Ecto neural progenitor cell (in vitro differentiated cells): ENCODE measurements at places on chromosomes 3 and 15.
A peak's percentile ranks its signal among the peaks of the same experiment; 100 is the strongest.

DNA sequence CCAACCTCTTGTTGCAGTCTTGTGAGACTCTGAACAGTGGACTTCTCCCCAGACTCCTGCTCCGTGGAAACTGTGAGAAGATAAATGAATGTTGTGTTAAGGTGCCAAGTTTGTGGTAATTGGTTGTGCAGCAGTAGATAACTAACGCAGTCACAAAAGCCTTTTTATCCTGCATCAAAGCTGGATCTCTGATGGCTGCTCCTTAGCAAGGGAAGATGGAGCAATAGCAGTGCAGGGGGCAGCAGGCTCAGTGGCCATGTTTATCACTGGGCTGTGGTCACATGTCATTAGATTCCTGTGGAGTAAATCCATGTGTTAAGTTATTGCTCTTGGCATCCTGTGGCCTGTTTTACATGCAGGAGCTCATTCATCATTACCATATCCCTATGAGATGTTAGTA lies 13.5 kb downstream of the CMTM7 start:
- peak; percentile 18 for DNase-seq

DNA sequence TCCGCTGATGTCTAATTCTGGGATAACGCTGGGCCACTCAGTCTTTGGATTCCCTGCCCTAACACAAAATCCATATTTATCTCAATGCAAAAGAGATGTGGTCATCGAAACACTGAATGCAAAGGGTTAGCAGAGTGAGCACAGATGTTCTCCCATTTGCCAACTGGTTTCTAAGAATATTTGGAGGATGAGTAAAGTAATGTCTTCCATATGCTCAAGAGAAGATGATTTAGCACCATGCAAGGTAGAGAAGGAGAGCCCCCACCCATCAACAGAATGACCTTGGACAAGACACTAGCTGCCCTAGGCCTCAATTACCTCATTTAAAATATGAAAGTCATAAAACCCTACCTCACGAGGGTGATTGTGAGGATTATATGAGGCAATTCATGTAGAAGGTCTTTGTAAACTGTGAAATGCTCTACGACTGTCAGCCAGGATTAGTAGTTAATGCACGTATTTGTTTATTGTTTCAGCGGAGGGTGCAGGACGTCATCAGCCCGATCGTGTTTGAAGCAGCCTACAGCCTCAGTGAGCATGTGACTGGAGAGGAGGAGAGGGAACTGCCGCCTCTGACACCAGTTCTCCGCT lies 232.9 kb upstream of the CTDSPL start:
- DNase-seq, result no peak

GRCh38 chr3:69647511-69648110 lies 91.7 kb upstream of the MITF start:
- no peak for DNase-seq

- DNase-seq, result no peak
Observed at GRCh38 chr15:100570275-100570674, 31.7 kb downstream of the LINS1 start.

DNA sequence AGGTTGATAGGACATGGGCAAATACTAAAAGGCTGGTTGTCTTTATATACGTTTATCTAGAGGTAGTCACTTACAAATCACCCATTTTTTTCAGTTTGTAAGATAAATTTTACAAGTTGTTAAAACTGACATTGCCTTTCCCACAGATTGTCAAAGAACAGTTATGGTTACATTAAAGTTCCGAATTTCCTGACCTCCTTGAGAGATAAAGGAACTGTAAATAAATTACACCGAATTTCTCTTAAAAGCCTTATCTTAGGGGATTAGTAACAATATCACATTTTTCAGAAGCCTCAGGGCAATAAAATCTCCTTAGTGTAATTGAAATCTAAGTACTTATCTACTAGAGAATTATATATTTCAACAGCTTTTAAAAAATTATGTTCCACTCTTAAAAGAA lies 49.5 kb downstream of the ZPLD1 start:
- no peak for DNase-seq

DNA sequence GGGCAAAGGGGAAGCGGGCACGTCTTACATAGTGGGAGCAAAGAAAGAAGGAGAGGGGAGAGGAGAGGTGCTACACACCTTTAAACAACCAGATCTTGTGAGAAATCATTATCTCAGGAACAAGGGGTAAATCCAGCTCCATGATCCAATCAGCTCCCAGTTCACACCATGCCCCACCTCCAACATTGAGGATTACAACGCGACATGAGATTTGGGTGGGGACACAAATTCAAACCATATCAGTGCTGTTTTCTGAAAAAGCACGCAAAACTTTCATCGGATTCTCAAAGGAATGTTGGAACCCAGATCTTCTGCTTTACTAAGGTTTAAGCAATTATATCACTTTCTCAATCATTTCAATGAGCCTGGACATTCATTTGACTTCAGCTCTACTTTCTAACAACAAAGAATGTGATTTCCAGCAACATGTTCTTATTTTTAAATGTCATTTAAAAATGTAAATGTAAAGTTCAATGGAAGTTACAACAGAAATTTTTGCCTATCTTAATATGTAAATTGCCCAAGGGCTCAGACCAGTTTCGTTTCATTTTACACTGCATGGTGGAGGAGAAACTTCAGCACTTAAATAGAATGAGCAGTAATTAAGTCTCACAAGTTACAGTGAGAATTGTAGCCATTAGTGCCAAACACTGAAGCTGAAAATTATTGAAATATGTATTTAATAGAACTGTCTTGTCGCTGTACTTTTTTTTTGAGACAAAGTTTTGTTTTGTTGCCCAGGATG lies 8.4 kb upstream of the CCDC54 start:
- DNase-seq, result no peak

DNA sequence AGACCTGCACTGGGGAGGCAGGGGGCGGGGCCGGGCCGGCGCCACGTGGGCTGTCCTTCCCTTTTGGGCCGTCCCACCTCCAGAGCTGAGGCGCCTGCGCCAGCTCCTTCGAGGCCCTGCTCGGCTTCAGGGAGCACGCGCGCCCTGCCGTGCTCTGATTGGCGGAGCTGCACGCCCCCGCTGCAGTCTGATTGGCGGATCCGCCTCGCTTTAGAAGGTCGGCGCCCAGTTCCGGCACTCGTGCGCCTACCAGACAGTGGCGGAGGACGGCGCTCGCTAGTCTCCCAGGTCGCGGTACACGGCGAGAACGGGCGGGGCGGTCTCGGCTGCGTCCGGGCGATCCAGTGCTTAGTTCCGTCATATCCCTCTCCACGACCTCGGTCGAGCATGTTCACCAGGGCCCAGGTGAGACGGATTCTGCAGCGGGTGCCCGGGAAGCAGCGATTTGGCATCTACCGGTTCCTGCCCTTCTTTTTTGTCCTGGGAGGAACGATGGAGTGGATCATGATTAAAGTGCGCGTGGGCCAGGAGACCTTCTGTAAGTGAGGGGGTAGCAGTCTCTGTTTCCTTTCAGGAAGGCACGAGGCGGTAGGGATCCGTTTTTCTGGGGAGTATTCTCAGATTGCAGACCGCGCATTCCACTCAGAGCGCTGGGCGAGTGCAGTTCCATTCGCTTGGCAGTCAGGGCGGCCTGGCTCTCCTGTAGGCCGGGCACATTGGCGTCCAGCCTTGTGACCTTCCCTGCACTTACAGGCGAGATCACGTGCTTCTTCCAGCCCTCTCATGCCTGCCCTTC lies at the start of gene UQCC5:
Gene UQCC5 (plus strand): TSS at position 237 of the 796 bp plus-strand sequence. CDS start 151 bp downstream, at position 388.
- DNase-seq, result peak; percentile 99

DNA sequence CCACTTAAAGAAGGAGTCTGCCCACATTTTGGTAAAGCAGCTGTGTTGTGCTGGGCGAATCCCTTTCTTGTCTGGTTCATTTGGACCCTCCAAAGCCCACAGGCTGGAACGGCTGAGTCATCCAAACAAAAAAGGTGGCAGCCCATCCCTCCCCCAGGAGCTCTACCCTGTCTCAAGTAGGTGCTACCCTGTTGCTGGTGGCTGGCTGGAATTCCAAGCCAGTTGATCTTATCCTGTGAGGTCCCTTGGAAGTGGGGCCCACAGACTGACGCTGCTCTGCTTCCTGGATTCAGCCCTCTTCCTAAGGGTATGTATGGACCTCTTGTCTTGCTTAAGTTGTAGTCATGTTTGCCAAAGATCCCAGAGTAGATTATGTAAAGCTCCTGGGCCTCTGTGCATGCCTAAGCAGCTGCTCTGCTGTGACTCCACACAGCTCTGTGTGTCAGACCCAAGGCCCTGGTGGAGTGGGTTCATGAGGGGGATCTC lies 44.5 kb downstream of the CCR1 start:
- DNase-seq, result no peak

GRCh38 chr3:88057630-88058305 lies 1.0 kb downstream of the CGGBP1 start:
- no peak for DNase-seq

DNA sequence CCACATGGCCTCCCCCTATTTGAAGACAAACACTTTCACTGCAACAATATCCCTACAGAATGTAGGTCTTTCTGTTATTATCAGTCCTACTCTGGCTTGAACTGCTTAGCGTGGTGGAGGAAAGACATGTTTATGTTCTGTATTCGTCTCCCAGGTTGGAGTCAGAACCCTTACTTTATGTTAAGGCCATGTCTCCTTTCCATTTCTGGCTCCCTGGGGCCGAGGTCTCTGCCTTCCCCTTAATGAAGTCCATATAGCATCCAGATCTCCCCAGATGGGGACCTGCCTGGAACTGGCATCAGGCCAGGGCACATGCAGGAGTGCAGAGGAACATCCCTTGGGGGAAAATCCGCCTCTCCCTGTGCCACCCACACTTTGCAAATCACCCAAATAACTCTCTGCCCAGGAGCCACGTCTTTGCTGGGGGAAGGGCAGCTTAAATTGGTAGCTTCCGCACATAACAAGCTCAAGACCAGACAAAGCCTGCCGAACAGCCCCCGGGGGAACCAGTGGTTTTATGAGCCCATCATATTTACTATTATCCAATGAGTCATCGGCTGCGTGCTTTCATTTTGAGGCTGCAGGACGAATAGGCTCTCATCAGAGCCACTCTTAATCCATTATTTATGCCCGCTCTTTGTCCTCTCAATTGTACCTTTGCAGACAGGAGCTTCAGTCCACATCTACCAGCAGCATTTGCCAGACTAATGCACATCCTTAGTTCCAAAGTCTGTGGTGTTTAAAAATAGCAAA lies 237.0 kb downstream of the UACA start:
- peak; percentile 41 for DNase-seq

DNA sequence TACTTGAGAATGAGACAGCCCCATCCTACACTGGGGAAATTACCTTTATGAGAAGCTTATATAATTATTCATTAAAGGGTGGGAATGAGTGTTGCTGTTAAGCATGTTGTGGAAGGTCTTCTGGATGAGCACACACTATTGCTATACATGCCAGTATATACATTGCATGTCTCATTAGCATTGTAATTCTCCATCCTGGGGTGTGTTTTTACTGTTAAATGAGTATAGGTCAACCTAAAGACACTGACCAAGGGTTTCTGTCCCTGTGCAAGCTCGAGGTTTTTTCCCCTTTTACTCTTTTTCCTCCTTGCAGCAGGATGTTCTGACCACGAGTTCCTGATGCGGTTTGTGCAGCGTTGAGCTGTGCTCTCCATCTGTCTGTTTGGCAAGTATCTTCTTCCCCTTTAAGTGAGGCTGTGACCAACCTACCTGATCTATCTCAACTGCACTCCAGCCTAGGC lies 7.2 kb upstream of the IVD start:
- no peak for DNase-seq

GRCh38 chr3:152293347-152294006 lies 24.7 kb downstream of the MBNL1 start:
- DNase-seq, result no peak

DNA sequence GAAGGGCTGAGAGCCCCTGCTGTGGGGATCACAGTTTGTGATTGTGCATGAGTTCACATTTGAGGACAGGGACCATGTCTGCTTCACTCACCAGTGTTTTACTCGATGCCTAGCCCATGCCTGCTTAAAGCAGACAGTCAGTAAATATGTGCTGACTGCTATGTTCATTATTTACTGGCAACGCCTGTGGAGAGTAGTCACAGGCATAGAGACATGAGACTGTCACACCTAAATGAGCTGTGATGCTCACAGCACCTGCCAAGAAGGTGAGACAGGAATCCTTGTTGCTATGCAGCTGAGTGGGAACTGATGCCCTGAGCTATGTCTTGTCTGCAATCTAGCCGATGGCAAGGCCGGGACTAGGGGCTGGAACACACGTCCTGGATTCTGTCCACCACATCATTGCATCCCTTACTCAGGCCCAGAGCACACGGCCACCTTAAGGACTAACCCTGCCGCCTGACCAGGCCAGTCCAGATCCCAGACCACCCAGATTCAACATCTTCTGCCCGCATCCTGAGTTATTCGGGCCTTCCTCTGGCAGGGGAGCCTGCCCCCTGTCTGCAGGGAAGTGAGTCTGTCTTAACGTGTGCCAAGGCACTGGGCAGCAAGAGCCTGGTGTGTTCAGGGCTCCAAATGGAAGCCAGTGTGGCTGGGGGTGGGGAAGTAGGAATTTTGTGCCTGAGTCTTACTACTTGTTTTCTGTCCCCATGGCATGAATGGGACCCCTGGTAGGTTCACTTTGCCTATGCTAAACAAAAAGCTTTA lies 44.8 kb downstream of the FGD5 start:
- no peak for DNase-seq

- DNase-seq, result no peak
Observed at GRCh38 chr15:80844011-80844732, 65.0 kb downstream of the CEMIP start.

DNA sequence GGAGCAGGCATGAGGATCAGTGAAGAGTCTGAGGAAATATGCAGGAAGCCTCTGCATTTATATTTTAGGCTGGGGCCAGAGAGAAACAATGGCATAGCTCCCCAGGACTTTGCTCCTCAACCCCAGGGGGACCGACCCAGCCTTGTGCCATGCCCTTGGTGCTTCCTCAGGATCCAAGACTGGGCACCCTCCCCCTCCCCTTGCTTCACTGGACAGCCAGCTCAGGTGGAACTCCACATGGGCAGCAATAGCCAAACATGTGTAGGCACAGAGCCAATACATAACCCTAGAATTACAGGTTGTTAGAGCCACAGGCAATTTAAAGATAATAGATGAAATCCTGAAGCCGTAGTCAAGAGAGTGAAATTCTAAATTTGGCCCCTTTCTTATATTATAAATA lies 73.0 kb upstream of the ETV5 start:
- no peak for DNase-seq

DNA sequence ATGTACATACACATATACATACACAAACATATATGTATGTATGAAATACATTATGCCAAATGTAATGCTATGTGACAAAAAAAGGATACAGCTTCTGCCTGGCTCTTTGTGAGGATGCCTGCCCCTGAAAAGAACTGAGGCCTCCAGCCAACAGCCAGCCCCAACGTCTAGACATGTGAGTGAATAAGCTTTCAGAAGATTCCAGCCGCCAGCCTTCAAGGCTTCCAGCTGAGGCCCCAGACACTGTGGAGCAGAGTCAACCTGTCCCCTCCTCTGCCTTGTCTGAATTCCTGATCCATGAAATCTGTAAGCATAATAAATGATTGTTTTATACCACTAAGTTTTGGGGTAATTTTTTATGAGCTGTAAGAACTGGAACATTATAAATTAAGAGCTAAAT lies 24.7 kb downstream of the GXYLT2 start:
- DNase-seq, result no peak

- DNase-seq, result no peak
Observed at GRCh38 chr3:180932819-180933218, 20.3 kb downstream of the FXR1 start.

GRCh38 chr3:14827776-14828175 lies 9.0 kb downstream of the FGD5 start:
- DNase-seq, result no peak

- no peak for DNase-seq
Observed at GRCh38 chr3:45590256-45590655, 4.3 kb upstream of the LIMD1 start.
